ENCODE measurements at places on chromosomes 4 and X.

DNA sequence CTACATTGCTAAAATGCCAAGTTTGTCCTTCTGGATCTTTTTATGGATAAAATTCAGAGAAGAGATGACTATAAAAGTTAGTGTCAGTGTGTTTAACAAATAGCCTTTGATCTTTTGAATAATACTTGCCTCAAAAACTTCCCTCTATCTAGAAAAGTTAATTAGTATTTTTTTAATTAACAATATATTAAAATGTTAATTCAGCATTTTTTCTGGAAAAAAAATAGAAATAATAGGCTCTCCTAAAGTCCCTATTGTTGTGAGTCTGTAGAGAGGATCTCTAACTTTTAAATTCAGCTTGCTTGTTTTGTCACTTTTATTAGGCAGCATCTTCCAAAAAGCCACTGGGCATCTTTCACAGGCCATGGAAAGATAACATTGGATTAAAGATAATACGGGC is 435.2 kb upstream of the RASGEF1B start:
- DNase-seq, result no peak

- no peak for DNase-seq
These were observed 18.1 kb downstream of the CHIC1 start for GRCh38 chrX:73581002-73581628.

- DNase-seq, result no peak
These were observed 48.8 kb downstream of the PPP2R2C start for GRCh38 chr4:6423575-6423974.

- peak; percentile 37 for DNase-seq
These were observed 132.3 kb upstream of the VCX3A start for GRCh38 chrX:6667048-6667768.

- DNase-seq, result no peak
These were observed 8.1 kb upstream of the STS start for GRCh38 chrX:7139202-7140081.

- no peak for DNase-seq
These were observed 125.8 kb upstream of the STX18 start for GRCh38 chr4:4667622-4668081.

GRCh38 chr4:186953599-186954260 is 230.1 kb upstream of the FAT1 start:
- no peak for DNase-seq

- no peak for DNase-seq
These were observed 6.5 kb downstream of the WFS1 start for GRCh38 chr4:6275898-6276806.

GRCh38 chr4:185955151-185955770 is 113.7 kb upstream of the TLR3 start:
- no peak for DNase-seq

GRCh38 chrX:8981723-8982122 is 52.2 kb downstream of the FAM9B start:
- no peak for DNase-seq

DNA sequence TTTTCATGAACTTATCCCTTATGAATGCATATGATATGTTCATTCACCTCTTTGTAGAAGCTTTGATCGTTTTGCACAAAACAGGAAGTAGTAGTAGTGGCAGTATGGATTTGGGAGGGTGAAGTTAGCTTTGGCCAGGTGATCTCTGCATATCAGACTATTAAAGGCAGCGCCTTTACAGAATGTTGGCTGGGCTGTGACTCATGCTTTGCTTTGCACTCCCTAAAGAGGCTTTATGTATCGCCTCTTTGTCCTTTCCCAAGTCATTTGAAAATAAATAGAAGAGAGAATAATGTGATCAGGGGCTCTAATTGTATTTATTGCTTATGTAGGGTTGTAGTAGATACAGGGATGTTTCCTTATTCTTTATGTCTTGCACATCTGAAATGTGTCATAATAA is 50.4 kb downstream of the SHROOM3 start:
- DNase-seq, result no peak

DNA sequence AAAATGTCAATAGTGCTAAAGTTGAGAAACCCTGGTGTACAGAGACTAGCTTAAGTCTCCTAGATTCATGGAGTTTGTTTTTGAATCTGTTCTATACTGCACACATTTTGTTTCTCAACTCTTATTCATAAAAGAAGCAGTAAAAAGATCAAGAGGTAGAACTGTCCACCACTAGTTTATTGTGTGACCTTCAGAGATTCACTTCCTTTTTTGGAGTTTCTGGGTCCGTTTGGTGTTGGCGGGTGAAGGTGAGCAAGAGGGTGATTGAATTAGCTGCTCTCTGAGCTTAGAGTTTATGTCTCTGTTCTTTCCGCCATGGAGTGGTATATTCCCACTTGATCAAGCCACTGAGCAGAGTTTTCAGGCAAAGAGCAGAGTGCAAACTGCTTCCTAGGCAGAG is 21.4 kb upstream of the PLAC1 start:
- DNase-seq, result no peak

DNA sequence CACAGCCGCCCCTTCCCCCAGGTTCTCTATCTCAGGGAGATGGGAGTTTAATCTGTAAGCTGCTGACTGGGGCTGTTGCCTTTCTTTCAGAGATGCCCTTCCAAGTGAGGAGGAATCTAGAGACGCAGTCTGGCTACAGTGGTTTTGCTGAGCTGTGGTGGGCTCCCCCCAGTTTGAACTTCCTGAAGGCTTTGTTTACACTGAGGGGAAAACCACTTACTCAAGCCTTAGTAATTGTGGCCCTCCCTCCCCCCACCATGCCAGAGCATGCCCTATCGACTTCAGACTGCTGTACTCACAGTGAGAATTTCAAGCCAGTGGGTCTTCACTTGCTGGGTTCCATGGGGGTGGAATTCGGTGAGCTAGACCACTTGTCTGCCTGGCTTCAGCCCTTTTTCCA is 131.3 kb downstream of the FAAH2 start:
- DNase-seq, result peak; percentile 2

- no peak for DNase-seq
These were observed 568 bp downstream of the FHDC1 start for GRCh38 chr4:152936446-152937335.

- DNase-seq, result no peak
These were observed 130.8 kb downstream of the COL4A6 start for GRCh38 chrX:108307132-108308085.

DNA sequence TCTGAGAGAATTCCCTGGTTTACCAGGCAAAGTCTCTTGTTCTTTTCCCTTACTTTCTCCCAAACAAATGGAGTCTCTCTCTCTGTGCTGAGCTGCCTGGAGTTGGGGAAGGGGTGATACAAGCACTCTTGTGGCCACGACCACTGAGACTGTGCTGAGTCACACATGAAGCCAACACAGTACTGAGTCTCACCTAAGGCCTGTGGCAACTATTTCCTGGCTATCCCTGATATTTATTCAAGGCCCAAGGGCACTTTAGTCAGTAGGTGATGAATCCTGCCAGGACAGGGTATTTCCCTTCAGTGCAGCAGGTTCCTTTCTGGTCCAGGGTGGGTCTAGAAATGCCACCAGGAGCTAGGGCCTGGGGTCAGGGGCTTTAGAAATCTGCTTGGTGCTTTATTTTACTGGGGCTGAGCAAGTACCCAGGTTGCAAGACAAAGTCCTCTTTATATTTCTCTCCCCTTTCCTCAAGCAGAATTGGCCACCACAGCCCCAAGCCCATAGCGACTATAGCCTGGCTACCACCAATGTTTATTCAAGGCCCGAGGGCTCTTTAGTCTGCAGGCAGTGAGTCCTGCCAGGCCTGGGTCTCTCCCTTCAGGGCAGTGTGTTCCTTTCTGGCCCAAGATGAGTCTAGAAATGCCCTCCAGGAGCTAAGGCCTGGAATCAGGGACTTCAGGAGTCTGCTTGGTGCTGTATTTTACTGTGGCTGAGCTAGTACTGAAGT is 10.5 kb downstream of the ARL13A start:
- DNase-seq, result no peak

- DNase-seq, result no peak
These were observed 28.4 kb downstream of the TLR8 start for GRCh38 chrX:12934850-12935249.

DNA sequence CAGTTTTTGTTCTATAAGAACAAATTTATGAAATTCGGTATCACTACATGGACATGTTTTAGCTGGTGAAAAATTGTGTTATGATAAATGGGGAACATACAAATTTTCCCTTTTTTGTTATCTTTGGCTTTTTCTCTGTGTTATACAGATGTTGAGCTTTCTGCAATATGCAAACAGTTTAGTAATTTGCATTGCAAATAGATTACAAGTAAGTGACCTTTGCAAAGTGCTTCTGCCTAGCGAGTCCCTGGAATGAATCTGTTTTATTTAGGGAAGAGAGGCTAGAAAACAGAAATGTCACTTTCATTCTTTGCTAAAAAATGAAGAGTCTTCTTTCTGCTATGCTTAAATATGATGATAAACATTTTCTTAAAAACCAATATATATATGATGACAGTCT is 461.0 kb downstream of the RPA4 start:
- DNase-seq, result no peak

DNA sequence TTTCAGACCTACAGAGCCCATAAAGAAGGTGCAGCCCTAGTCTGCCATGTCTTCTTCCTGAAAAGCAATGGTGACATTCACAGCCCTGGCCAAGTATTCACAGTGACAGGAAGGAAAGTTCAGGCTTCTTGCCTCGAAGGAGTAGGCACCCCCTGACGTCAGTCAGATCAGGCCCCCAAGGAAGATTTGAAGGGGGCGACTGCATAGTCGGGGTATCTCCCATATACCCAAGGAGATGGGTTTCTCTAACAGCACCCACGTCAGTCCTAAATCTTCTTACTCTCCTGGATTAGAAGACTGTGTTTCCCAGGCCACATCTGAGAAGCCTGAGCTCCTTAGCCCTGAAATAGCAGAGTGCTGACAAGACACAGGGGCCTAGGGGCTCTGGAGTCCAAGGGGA is at the start of gene PPEF2:
Gene PPEF2 (minus strand): TSS at position 101 of the 400 bp plus-strand sequence. CDS start 6,127 bp downstream, outside the sequence.
- DNase-seq, result no peak

DNA sequence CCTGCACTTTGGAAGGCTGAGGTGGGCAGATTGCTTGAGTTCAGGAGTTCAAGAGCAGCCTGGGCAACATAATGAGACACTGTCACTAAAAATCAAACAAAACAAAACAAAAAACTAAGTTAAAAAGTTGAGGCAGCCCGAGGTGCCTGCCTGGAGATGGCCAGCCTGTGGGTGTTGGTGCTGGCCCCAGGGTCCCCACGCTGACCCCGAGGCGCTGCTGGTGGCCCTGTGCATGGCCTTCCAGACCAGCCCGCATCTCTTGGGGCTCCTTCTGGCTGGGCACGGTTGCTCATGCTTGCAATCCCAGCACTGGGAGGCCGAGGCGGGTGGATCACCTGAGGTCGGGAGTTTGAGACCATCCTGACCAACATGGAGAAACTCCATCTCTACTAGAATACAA is 4.4 kb downstream of the ETNPPL start:
- no peak for DNase-seq

GRCh38 chrX:12548341-12548740 is 242.9 kb upstream of the PRPS2 start:
- DNase-seq, result no peak

DNA sequence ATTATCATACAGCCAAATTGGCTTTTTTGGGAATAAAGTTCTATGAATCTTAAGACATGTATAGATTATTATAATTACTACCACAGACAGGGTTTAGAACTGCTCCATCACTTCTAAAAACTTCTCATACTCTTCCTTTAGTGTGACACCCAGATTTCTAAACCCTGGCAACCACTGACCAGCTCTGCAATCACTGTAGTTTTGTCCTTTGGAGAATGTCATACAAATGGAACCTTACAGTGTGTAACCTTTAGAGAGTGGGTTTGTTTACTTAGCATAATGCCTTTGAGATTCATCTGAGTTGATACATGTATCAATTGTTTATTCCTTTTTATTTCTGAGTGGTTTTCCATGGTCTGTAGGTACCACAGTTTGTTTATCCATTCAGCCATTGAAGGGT is 95.0 kb downstream of the TMEM164 start:
- DNase-seq, result no peak

GRCh38 chr4:91984466-91984865 is 319.3 kb upstream of the GRID2 start:
- DNase-seq, result no peak

- no peak for DNase-seq
These were observed 149.4 kb upstream of the CHRDL1 start for GRCh38 chrX:110944751-110945675.

DNA sequence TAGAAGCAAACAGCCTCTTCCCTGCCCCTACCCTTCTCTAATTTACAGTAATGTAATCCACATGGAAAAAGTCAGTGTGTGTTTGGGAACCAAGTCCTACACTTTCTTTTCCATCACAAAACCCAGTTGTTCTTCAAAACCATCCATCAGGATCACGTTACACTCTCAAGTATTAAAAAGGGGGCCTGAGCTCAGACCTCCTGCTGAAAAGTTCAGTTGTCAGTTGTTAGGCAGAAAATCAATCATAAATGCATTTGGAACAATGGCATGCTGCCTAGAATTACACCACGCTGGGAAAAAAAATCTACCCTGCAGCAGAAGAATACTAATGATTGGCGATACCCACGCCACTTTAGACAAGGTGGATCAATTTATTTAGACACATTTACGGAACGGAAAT is 236.5 kb downstream of the PARM1 start:
- no peak for DNase-seq

GRCh38 chr4:85569730-85570299 is 94.9 kb downstream of the ARHGAP24 start:
- no peak for DNase-seq

DNA sequence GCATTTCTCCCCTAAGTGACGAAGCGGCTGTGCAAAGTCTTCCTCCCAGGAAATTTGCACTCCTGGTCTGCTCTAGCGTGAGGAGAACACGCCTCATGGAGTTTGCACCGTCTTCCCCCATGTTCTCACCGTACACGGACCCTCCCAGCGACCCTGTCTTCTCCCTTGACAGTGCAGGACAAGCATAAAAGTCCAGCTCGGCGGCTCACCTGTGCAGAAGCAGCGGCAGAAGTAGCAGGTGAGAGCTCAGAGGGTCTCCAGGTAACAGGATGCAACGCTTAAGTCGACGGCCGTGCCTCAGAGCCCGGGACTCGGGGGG is 314 bp downstream of the P2RY8 start:
- DNase-seq, result no peak

DNA sequence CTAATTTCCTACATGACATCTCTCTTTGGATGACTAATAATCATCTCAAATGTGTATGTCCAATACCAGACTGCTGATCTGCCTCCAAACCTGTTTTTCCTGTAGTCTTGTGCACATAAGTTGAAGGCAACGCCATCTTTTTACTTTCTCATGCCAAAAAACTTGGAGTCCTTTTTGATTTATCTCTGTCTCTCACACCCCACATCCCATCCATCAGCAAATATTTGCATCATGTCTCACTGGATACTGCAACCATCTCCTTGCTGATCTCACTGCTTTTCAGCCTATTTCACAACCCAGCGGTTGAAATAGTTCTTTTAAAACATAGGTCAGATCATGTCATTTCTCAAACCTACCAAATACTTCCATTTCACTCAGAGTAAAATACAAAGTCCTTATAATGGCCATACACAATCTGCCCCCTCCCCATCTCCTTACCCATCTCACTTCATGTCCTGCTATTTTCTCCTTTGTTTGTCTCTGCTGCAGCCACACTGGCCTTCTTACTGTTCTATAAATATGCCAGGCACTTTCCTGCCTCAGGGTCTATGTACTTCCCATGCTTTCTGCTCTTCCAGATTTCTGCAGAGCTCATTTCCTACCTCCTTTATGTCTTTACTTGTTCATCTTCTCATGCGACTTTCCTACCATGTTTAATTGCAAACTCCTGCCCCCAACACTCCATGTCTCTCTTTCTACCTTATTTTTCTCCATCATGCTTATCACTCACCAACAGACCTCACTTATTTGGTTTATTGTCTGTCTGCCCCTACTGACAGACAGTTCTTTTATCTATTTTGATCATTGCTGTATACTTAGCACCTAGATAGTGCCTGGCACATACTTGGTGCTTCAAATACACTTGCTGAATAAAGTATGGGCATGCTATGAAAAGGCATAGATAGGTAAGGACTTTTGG is 98.8 kb downstream of the ANXA3 start:
- no peak for DNase-seq
